AG09309 (cell line): ENCODE measurements at places on chromosomes 2 and 18.

DNA sequence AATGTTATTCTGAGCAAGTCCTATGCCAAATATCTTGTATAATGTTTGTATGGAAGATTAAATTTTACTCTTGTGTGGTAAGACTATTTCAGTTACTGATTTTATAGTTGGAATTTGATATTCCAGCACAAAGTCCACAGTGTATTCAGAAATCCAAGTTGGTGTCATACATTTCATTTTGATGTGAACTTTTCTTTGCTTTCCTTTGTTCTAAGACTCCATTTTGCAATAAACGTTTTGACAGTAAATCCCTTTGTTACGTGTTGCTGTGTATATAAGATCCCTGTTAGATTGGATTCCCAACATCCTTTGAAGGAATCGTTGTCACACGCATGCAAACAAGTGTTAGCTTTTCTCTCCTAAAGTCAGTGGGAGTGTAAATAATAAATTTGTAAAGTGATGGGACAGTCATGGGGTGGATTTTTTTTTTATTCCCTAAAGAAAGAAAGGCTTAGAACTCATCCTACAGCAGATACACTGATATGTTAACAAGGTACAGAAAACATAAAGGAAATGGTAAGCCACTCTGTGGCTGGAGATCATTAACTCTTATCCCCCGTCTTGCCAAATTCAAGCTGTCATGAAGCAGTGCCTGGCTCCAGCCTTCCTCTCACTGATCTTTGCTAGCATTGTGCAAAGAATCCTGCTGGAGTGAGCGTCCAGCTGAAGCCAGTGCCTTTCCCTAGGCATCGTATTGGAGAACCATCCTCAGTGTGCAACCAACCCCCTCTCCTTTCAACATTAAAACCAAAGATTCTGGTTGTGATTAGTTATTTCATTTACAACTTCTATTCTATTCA lies 127.6 kb upstream of the CDCA7 start:
- DNase-seq: no peak

DNA sequence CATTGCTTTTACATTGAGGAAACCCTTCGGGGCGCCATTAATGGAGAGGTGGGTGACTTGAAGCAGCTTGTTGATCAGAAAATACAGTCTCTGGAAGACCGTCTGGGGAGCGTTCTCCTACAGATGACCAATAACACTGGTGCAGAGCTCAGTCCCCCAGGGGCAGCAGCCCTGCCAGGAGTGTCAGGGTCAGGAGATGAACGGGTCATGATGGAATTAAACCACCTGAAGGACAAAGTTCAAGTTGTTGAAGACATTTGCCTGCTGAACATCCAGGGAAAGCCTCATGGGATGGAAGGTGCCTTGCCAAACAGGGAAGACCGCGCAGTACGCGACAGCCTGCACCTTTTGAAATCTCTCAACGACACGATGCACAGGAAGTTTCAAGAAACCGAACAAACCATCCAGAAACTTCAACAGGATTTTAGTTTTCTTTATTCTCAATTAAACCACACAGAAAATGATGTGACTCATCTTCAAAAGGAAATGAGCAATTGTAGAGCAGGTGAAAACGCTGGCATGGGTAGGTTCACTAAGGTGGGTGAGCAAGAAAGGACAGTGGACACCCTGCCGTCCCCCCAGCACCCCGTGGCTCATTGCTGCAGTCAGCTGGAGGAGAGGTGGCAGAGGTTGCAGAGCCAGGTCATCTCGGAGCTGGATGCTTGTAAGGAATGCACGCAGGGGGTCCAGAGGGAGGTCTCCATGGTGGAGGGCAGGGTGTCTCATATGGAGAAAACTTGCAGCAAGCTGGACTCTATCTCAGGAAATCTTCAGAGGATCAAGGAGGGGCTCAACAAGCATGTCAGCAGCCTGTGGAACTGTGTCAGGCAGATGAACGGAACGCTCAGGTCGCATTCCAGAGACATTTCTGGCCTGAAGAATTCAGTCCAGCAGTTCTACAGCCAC lies 45.0 kb downstream of the EMILIN2 start:
- DNase-seq: no peak

- DNase-seq: no peak
Measured at GRCh38 chr2:144515696-144516410, 4.1 kb downstream of the ZEB2 start.

DNA sequence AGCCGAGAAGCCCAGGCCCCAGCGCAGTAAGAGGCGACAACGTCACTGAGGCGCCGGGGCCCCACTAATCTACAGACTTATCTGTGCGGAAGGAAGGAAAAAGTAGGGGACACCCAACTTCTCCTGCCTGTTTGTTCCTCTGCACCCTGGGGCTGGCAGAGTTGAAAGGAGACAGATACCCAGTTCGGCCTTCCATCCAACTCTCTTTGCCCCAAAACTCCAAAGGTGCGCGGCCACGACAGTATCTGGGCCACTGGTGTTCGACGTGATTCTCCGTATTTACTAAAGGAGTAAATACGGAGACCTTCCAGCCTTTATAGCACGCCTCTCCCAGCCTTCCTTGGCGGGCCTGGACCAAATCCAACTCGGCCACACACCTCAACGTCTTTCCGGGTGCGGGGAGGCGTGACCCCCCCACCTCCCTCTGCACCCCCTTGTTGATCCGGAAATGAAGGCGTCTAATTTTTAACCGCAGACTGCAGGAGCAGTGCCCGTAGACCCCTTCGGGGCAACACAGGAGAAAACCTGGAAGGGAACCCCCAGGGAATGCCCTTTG lies 1.6 kb downstream of the SMAD7 start:
- DNase-seq: no peak

GRCh38 chr2:188573453-188573852 lies 281.8 kb downstream of the GULP1 start:
- DNase-seq: peak; percentile 24

DNA sequence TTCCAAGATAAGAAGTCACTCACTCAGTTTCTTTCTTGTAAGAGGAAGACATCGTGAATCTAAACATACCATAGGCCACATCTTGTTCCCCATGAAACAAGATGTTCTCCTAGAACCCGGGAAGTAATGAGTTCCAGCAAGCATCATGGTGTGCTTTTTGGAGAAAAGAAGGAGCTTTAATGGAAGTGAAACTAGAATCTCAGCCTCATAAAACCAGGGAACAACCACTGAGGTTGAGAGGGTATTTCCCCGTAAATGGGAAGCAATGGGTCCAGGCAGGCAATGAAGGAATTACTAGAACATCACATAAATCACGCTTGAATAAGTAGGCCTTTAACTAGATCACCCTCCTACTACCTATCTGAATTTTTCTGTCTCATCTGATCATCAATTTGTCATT lies 40.3 kb downstream of the PSTPIP2 start:
- DNase-seq: no peak

GRCh38 chr18:67672716-67673115 lies 156.2 kb upstream of the DSEL start:
- no peak for DNase-seq

DNA sequence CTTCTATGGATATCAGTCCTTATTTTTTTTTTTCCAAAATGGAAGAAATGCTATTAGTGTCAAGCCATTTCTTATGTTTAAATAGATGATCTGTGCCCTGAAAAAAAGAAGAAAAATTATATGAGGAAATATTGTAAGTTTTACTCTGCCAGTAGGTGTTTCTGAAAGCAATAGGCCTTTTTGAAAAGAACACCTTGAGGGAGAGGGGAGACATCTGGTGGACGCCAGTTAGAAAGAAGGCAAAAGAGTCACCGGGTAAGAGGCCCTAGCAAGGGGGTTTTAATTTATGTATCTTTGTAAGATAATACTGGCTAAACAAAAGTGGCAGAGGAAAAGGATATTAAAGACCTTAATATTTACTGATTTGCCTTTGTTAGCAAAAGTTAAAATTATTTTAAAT lies 56.1 kb downstream of the DYNAP start:
- no peak for DNase-seq

GRCh38 chr2:3404349-3404894 lies 24.9 kb downstream of the TRAPPC12 start:
- no peak for DNase-seq

DNA sequence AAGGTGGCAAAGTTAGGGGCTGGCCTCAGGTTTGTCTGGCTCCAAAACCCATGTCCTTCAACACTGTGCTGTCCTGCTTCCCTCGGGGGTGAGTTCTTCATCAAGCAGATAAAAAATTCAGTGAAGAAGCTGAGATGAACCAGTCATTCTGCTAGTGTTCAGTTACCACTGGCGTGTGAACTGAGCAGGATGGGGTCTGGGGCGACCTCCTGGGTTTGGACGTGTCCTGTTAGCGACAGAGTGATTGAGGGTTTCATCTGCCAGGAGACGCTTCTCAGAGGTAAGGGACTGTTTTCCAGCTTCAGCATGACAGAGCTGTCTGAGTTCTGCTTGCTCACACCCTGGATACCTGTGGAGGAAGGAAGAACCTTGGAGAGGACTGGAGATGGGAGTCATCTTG lies 14.6 kb downstream of the CEP68 start:
- DNase-seq: no peak

DNA sequence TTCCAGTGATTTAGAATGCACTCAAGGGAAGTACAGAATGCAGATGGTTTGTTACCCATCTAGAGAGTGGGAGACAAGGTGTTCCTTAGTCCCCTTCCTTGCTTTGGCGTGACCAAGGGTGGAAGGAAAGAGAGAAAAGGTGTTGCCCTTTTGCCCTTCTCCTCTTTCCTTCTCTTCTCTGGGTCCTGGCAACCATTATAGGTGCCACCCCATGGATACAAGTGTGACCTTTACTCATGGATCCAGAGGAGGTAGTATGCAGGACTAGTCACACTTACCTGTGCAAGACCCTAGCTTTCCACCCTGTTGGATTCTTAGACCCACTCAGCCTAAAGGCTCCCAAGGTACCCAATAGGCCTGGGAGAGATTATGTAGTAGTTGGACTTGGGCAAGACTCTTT lies 11.6 kb upstream of the RBFA start:
- no peak for DNase-seq

DNA sequence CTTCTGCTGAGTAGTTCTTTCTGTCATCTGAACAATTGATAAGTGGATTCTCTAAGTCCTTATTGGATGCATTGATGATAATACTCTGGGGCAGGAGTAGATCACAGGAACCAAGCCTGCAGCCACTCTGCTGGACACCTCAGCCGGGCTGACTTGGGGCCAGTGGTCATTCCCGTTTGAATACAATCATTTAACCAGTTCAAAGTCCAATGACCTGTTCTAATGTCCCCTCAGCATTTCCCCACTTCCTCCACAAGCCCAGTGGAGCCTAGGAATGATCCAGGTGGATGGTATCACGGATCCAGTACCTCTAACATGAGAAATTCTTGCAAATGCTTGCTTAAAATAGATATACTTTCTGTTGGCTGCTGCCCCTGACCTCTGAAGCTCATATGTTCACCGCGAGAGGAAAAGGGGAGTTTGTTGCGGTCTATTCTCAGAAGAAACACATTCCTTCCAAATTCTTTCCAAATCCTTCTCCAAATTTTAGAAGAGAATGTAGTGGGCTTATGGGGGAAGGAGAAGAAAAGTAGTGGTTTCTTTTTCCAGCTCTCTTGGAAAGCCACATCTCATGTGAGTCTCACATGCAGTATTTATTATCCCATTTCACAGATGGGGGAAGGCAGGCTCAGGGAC lies 170.9 kb downstream of the INHBB start:
- DNase-seq: no peak

DNA sequence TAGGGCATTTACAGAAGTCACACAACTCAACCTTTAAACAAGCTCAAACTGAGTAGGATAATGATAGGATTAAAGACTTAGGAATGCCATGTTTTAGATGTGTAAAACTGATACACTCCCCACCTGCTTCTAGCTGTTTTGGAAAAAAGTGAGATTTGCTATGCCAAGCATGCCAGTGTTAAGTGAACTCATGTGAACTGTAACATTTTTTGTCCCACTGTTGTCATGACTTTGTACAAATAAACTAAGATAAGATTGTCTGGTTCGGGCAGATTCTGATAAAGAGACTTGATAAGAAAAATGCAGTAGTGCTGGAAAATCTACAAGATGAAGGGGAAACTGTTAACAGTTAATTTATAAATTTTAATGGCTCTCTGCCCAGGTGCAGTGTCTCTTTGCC lies 66.5 kb downstream of the GLS start:
- DNase-seq: no peak

DNA sequence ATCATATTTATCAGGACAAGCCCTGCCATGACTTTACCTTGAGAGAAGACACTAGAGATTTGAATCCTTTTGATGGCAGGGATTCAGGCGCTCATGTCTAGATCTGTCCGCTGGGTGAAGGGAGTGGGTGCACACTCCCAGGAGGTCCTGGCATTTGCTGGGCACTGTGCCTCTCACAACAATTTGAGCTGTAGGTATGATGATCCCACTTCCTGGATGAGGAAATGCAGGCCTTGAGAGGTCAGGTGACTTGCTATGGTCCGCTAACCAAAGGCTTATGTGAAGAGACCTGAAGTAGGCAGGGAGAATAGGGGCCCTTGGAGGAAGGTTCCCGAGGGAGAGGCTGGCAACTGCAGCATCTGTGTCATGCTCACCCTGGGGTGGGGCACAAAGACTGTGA lies 206.1 kb downstream of the HAUS1 start:
- DNase-seq: no peak

DNA sequence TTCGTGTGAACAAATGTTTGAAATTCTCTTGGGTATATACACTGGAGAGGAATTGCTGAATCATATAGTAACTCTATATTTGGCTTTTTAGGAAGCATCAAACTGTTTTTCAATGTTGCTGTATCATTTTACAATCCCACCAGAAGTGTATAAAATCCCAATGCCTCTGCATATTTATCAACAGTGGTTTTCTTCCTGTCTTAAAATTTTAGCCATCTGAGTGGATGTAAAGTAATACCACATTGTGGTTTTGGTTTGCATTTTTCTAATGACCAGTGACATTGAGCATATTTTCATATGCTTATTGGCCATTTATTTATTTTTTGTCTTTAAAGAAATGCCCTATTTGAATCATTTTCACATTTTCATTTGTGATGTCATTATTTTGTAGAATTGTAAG lies 22.8 kb upstream of the LRP1B start:
- no peak for DNase-seq

GRCh38 chr2:54074606-54075341 lies 40.6 kb upstream of the ACYP2 start:
- DNase-seq: no peak

- no peak for DNase-seq
Measured at GRCh38 chr18:78352910-78353309, 626.7 kb upstream of the SALL3 start.

DNA sequence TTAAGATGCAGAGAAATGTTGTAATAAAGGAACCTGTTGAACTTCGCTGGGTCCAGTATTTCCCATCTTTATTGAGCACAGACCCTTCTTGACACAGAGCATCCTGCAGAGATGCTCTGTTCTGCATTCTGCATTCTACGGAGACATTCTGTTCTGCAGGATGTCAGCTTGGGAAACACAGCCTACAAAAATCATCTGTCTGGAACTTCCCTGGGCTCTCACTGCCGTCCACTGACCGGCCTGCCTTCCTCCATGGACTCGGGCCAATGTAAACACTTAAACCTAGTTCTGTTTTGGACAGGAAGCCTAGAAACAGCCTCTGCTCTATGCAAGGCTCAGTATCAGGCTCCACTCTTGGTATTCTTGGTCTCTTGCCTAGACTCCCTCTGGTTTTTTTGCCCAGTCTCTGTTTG lies 90.0 kb upstream of the PPP1CB start:
- DNase-seq: no peak
